AG09309 (cell line): ENCODE measurements at places on chromosomes 16 and 17.

GRCh38 chr16:19033761-19034160 is 33.7 kb upstream of the COQ7 start:
- no peak for DNase-seq

GRCh38 chr16:72001180-72001874 is 1.1 kb upstream of the PKD1L3 start:
- DNase-seq = no peak

DNA sequence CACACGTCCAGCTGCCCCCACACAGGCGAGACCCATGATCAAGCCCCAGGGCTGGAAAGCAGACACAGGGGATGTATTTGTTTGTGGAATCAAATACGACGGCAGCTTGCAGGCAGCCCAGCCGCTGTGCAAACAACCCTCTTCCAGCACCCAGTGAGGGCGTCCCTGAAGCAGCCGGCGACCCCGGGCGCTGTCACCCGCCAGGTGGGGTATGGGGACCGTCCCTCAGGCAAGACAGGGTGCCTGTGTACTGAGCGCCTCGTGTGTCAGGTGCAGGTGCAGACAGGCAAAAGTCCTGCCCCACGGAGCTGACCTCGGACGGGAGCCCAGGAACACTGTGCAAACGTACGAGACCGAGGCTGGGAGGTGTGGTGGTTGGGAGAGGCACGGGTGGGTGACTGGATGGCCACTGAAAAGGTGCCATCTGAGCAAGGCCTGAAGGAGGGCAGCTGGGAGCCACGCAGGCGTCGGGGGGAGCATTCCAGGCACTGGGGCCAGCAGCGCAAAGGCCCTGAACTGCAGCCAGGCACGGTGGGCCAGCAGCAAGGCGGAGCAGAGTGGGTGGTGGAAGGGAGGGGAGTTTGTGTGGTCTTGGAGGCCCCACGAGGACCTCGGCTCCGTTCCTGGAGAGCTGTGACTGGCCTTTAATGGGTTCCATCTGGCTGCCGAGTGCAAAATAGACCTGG is 48.5 kb downstream of the CBFA2T3 start:
- no peak for DNase-seq

GRCh38 chr16:27230562-27231001 is 27.3 kb downstream of the KDM8 start:
- DNase-seq = no peak

DNA sequence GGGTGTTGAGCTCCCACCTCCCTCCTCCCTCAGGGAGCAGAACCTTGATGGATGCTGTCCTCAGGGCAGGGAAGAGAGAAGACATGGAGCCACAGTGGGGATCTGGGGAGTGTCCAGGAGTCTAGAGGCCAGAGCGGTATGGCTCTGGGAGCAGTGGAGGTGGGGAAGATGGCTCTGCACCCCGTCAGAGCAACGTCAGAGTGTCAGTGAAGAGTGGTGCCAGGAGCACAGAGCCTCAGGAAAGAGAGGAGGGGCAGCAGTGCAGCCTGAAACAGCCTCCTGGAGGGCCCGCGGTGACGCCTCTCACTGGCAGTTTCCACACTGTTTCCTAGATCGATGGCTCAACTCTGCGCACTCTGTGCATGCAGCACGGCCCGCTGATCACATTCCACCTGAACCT is 23.2 kb upstream of the SLC5A11 start:
- no peak for DNase-seq

- DNase-seq = peak; percentile 35
Observed at GRCh38 chr16:64122177-64122576, 999.7 kb downstream of the CDH11 start.

DNA sequence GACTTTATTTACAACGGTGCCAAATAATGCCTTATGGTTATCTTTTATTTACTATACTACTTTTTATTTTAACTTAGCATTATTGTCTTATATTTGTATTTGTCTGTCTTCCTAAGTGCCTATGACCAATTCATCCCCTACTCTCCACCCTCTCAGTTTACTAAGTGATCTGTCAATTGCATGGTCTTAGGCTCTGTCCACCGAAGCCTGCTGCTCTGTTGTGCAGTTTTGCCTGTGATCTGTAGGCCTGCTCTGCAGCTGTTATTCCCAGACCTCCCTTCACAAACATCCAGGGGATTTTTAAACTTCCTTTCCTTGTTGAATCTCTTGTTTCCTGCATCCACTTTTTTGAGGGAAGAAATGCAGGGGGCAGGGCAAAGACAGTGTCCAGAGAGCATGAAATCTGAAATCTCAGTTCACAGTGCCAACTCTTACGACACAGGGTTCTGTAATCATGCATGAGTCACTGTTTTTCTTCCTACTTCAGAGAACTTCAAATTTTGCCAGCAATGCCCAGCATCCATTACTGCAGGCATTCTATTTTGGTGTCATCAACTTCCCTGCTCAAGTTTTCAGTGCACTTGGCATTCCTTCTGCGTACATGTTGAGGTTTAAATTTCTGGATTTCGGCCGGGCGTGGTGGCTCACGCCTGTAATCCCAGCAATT is 11.4 kb downstream of the SLFN5 start:
- DNase-seq = peak; percentile 89

- DNase-seq = no peak
Observed at GRCh38 chr17:34409352-34409751, 46.3 kb upstream of the CCL1 start.

DNA sequence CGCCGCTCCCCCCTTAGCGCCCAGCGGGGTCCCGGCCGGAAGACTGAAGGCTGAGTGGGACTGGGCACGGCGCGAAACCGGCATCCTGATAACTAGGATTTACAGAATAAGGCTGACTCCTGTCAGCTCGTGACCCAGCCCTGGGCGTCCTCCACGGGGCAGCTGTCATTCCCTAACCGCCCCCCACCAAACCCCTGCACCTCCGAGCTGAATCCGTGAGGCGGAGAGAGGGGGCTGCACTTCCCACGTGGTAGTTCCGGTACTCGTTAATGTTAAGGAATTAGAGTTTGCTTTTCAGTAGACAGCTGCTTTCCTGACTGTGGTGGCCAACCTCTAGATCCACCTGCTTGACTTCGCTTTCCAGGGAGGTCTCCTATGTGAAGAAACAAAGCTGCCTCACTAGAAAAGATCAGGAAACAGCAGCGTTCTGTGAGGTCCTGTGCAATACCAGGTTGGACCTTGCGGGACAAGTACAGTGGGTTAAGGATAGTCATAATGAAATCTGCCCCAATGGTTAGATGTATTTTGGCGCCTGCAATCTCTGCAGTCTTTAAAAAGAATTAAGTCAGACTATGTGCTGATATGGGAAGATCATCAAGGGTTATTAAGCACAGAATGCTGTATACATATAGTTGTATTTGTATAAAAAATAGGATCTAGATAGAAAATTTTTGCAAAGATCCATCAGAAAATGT is 1.1 kb upstream of the WBP2 start:
- DNase-seq = no peak

DNA sequence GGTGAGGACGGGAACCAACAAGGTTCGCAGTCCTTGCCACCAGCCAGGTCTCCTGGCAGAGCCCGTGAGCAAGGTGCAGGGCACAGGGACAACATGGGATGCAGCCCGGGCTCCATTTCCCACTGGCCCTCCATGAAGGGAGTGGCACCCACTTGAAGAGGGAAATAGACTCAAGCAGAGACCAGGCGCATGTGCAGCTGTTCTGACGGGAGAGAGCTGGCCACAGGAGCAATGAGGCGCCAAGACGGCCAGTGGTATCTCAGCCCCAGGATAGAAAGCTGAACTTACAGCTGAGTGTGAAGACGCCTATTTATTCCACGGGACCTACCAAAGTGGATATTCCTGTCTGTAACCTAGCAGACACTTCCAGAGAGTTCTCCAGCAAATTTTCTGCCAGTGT is 8.2 kb upstream of the FOXJ1 start:
- DNase-seq = no peak

DNA sequence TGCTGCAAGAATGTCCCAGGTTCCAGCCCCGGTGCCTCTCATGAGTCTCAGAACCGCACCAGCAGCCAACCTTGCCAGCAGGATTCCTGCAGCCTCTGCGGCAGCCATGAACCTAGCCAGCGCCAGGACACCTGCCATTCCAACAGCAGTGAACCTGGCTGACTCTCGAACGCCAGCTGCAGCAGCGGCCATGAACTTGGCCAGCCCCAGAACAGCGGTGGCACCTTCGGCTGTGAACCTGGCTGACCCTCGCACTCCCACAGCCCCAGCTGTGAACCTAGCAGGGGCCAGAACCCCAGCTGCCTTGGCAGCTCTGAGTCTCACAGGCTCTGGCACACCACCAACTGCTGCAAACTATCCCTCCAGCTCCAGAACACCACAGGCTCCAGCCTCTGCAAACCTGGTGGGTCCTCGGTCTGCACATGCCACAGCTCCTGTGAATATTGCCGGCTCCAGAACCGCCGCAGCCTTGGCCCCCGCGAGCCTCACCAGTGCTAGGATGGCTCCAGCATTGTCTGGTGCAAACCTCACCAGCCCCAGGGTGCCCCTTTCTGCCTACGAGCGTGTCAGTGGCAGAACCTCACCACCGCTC is 9.8 kb downstream of the ELOB start:
- no peak for DNase-seq

DNA sequence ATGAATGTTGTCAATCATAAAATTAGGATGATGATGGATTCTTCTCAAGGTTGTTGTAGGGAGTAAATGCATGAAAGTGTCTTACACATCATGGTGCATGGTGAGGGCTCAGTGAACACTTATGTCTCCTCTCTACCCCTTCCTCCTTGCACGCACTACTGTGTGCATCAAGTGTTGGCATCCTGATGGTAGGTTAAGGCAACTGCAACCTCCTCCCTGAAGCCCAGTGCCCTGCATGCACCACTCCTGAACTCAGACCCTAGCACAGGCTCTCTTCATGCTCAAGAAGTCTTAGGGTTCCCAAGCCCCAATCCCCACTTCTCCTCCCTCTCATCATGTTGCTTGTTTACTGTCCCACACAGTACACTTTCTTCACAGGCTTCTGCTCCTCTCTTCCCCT is 105.8 kb upstream of the DNAH9 start:
- no peak for DNase-seq

- no peak for DNase-seq
Observed at GRCh38 chr17:35167666-35168065, 20.0 kb downstream of the UNC45B start.

- DNase-seq = no peak
Observed at GRCh38 chr16:30526137-30526822, at the start of gene ZNF768. ZNF768 (minus strand) TSS chr16:30526566; CDS start chr16:30526413, 153 bp downstream.

DNA sequence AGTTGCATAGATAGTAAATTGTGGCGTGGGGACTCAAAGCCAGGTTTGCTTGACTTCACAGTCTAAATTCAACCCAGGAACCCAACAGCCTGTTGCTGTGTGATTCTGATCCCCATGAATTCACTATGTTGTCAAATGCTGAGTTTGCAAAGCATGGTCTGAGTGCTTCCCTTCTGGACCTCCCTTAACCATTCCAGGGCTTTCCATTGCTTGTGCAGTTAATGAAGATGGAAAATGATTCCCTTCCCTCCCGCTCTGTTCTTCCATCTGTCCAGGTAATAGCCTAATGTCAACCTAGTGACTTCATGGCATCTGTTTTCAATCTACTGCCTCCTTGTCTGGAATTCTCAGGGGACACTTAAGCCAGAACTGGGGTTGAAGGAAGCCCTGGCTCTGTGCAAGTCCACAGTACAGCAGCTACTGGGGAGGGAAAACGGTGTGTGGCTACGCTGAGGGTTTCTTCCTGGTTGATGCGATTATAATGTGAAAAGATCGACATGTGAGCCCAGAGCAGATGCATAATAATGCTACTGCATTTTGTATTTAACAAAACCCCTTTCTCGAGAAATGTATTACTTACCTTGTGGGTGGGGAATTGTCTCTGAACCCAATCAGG is 206.7 kb downstream of the CDH13 start:
- no peak for DNase-seq

GRCh38 chr17:37770631-37771518 is 26.0 kb upstream of the HNF1B start:
- no peak for DNase-seq

DNA sequence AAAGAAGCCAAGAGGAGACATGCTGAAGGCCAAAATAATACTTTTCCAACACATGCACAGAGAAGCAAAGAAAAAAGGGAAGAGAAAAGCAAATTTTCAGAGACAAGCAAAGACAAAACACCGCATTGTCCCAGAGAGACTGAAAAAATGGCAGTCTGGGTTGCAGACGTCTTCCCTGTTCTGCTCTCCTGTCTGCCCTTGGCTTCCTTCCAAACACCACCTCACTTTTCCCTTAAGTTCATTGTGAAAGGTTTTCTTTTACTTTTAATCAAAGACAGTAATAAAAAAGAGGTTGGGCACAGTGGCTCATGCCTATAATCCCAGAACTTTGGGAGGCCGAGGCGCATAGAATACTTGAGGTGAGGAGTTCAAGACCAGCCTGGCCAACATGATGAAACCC is 21.2 kb upstream of the VAT1L start:
- no peak for DNase-seq

DNA sequence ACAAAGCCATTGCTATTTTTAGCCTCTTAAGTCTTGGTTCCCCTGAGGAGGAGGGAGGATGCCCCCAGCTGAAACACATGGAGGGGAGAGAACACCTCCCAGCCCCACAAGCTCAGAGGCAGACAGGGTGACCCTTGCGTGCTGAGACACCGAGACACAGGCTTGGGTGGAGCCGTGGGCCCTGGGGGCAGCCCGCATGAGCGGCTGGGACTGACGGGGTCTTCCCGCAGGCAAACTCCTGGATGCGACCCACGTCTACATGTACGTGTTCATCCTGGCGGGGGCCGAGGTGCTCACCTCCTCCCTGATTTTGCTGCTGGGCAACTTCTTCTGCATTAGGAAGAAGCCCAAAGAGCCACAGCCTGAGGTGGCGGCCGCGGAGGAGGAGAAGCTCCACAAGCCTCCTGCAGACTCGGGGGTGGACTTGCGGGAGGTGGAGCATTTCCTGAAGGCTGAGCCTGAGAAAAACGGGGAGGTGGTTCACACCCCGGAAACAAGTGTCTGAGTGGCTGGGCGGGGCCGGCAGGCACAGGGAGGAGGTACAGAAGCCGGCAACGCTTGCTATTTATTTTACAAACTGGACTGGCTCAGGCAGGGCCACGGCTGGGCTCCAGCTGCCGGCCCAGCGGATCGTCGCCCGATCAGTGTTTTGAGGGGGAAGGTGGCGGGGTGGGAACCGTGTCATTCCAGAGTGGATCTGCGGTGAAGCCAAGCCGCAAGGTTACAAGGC is 9.8 kb downstream of the SLC16A3 start:
- DNase-seq = no peak

GRCh38 chr17:63126607-63127006 is 160.6 kb downstream of the TANC2 start:
- DNase-seq = no peak

GRCh38 chr16:4654011-4654963 is 29.7 kb downstream of the MGRN1 start:
- no peak for DNase-seq
